ENCODE measurements at places on chromosomes 2 and 18. TPM values are rescaled to one million over a fixed set of nuclear protein-coding genes. Genes with fewer than 3 reads are reported as not detected.
A peak's percentile ranks its signal among the peaks of the same experiment; 100 is the strongest.

GORASP2 gene
- 24.4 TPM for total RNA-seq

SP140L gene
- total RNA-seq, result 10.9 TPM

IGFBP2 gene
- 36.3 TPM for total RNA-seq

VWC2L gene
- not detected for total RNA-seq

LIMS4 gene
- total RNA-seq, result 0.26 TPM

UPP2 gene
- not detected for total RNA-seq

GNAL gene
- 0.77 TPM for total RNA-seq

OR6B2 gene
- total RNA-seq, result not detected

CRYGC gene
- not detected for total RNA-seq

DNA sequence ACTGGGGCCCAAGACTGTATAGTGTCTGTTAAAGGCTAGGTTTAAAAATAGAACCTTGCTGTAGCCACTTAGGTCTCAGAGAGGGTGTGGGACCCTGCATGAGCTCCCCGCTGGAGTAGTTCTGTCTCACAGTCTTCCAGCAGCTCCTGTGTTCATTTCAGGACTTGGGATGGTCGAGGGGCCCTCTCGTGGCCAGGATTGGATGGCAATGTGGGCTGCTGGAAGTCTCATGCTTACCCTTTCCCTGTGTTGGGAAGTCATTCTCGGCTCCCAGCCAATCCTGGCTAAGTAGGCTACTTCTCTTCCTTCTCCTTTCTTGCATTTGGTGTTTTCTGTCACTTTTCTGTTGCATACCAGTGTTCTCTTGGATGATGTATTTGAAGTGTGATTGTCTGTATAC lies 284.0 kb upstream of the GCFC2 start:
- DNase-seq, result no peak

DNA sequence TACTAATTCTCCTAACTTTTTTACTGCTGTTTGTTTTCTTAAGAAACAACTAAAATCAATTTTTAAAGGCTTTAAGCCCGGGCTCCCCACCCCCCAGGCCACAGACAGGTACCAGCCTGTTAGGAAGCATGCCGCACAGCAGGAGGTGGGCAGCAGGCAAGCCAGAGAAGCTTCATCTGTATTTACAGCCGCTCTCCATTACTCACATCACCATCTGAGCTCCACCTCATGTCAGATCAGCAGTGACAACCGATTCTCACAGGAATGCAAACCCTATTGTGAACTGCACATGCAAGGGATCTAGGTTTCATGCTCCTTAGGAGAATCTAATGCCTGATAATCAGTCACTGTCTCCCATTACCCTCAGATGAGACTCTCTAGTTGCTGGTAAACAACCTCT lies 517.0 kb downstream of the NRXN1 start:
- no peak for DNase-seq

DNA sequence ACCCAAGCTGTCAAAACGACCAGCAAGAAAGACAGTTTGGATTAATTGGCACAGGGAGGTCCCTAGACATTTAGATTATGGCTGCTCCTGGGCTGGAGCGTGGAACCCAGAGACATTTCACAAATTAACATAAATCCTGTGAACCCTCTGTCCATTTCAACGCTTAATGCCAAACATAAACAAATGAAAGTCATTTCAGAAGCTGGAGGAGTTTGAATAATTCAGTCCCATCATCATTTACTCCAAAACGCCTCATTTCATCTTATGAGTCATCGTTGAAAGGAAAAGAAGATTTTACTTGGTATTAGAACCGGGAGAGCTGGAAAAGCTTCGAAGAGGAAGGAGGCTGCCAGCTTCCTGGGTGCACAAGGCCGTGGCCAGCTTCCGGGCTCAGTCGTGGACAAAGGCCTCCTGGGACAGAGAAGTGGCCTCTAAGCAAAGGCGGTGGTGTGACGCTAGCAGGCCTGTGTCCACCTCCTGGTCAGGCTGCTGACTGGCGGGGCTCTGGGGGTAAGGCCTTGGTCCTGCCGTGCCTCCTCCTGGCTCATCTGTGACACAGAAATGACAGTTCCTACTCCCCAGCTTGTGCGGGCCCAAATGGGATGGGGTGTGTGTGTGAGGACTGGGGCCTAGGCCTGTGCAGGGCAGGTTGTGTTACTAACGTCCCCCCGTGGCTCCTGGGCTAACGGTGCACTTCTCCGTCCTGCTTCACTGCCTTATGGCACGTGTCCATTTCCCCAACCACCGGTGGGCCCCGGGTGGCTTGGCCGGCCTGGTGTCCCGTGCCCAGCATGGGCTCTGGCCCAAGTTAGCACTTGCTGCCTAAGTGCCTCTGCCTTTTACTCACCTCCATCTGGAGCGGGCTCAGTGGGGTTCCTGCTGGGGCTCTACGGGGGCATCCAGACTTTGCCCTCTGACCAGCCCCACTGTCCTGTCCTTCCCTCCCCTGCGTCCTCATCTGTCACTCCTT lies 71.6 kb downstream of the RRM2 start:
- DNase-seq, result peak; percentile 63

- no peak for DNase-seq
Observed at GRCh38 chr2:18961991-18962421, 372.6 kb upstream of the NT5C1B start.

DNA sequence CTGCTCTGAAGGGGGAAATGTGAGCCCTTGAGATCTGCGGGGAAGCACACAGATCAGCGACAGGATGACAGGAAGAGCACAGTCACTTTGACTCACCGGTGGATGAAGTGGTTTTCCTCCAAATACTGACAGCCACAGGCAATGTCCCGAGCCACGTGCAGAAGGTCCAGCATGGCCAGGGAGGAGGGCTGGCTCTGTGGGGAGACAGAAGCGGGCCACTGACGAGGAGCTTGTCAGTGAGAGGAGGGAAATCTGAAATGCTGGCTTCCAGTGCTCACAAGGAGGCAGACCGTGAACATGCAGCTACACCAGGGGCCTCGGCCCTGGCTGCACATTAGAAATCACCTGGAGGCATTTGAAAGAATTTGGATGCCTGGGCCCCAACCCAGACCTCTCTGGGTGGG lies 98.7 kb downstream of the CLIP4 start:
- no peak for DNase-seq

- no peak for DNase-seq
Observed at GRCh38 chr18:56199580-56200330, 438.6 kb downstream of the TXNL1 start.

DNA sequence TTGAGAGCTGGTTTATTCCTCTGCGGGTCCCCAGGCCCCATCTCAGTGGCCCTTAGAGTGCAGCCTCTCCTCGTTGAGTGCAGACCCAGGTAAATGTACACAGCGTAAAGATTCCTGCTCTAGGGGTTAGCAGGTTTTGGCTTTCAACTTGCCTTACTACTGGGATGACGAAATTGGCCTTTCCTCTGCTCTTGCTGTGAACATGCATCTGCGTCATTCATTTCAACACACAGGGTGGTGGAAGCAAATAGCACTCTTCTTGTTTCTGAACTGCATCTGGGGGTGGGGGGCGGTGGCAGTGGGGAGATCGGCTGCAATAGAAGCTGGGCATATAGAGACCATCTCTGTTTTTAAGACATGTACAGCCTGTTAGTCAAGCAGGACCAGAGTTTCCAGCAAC lies 16.5 kb upstream of the SLC16A14 start:
- no peak for DNase-seq

- no peak for DNase-seq
Observed at GRCh38 chr2:52264488-52264887, 1232.6 kb upstream of the NRXN1 start.

DNA sequence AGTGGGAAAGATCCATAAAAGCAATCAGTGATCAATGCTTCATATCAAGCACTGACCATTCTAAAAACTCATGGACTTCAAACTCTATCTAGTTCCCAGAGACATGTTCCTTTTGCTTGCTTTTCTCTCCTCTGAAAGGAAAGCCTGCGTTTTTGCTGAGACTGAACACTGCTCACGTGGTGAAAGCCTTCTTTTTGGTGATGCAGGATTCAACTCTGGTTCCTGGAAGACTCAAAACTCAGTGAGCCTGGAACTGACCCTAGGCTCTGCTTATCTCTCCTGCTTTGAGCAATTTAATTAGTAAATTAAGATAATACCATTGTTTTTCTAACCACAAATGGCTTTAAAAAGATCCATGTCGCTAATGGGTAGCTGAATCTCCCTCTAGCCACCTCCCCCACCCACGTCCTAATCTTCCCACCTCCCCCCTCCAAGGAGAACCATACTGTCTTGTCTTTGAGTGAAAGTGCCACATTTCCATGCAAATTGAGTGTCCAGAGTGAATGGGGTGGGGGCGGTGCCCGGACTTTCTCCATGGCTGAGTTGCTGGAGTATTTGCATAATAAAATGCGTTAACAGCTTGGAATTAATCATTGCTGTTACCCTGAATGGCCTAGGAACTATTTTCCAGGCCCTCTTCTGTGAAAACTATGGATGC lies 130.5 kb downstream of the BCL11A start:
- no peak for DNase-seq

DNA sequence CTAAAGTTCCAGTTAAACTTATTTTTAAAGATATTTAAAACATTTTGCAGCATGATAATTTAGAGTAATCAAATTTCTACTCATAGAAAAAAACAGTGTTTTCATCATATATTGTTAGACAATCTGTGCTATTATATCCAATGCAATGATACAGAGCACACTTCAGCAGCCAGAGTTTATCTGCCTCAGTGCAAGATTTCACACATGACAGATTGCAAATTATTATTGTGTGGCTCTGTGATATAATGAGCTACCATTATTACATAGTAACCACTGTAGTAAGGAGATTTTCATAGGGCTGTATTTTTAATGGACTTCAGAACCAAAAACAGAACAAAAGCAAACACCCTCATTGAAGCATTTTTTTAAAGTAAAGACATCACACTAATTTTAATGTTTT lies 762.4 kb downstream of the DSC3 start:
- DNase-seq, result no peak

GRCh38 chr2:158317642-158318041 lies 138.9 kb downstream of the CCDC148 start:
- DNase-seq, result no peak

- DNase-seq, result peak; percentile 3
Observed at GRCh38 chr18:77597726-77598125, 348.1 kb downstream of the GALR1 start.

DNA sequence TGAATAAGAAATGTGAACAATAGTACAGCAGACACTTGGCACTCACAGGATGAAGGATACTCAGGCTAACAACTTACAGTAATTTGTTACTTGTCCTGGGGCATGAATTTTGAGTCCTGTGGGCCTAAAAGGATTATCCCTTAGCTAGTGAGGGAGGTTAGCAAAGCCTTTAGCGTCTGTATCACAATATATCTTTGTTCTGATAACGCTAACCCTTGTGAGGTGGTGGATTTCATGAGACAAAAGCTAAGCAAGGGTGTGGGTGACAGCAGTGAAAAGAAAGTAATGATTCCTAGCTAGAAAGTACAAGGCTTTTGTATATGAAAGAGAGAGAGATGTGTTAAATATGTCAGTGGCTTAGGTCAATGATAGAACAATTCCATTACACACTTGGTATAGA lies 46.8 kb upstream of the TTC21B start:
- DNase-seq, result no peak
